T-helper 2 cell treated with Interferon-gamma antibody and Interleukin-4, amounts not matched to agents 100 ng/mL and 5 ng/mL, for 36 hours (primary cell): ENCODE measurements at places on chromosomes 2 and 18. TPM values are rescaled to one million over a fixed set of nuclear protein-coding genes. Genes with fewer than 3 reads are reported as not detected.

SERPINB4 gene
- total RNA-seq = not detected in 2 replicates

ATP8B1 gene
- total RNA-seq = not detected in 2 replicates

EMILIN1 gene
- total RNA-seq = 1.1 and 1.5 TPM in 2 replicates

ATG16L1 gene
- 56.3 and 62.2 TPM in 2 replicates for total RNA-seq

TBC1D8 gene
- total RNA-seq = 0.66 and 0.73 TPM in 2 replicates

C2orf92 gene
- 10.0 and 10.4 TPM in 2 replicates for total RNA-seq

POTEI gene
- total RNA-seq = not detected in 2 replicates
